Fibroblast of upper back skin (primary cell): ENCODE measurements at places on chromosomes 5 and 9.
A peak's percentile ranks its signal among the peaks of the same experiment; 100 is the strongest.

DNA sequence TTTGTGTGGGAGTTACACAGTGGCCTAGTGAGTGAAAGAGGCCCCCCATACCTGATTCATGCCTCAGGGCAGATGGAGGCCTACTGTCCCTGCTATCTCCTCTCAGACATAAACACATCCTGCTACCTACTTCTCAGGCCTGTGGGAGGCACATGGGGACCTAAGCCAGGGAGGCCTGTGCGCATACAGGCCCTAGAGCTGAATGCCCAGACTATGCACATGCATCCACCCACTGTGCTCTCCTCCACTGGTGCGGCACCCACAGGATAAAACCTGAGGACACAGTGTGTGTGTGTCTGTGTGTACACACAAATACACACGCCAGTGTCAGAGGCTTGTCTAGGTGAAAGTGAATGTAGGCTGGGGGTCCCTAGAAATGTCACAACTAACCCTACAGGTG is 1.4 kb downstream of the PAX5 start:
- DNase-seq: no peak

DNA sequence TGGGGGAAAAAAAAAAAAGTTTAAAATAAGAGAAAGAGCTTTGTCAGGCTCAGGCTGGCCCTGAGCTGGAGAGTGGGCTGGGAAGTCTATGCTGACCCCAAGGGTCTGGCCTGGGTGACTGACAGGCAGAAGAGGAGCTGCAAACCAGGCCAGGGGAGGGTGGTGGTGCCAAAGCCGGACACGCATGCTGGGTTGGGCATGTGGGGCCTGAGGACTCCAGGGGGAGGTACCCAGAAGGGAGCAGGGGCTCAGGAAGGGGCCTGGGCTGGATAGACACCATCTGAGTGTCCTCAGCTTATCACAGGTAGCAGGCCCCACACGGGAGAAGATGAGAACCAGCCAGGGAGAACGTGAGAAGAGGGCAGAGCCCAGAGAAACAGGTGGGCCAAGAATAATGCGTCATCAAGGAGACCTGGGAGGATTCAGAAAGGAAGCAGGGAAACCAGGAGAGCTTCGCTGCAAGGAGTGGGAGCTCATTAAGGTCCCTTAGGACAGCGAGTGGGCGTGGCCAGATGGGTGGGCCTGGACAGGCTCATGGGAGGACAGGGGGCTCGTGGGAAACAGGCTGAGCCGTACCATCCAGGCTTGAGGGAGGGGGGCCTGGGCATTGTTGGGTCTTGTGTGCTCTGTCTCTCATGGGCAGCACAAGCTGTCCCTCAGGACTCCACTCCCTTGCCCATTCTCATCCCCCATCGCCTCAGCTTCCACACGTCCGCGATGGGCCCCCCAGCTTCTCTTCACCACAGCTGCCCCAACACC is 16.0 kb downstream of the TMOD1 start:
- no peak for DNase-seq

- DNase-seq: no peak
These were observed 30.6 kb downstream of the ITGA1 start for GRCh38 chr5:52818360-52818759.

GRCh38 chr5:170638454-170639220 is 134.8 kb downstream of the KCNIP1 start:
- peak; percentile 39 for DNase-seq

GRCh38 chr5:143550986-143551630 is 147.6 kb upstream of the NR3C1 start:
- DNase-seq: peak; percentile 75

- peak; percentile 58 for DNase-seq
These were observed 114.0 kb downstream of the CDC42SE2 start for GRCh38 chr5:131377785-131378325.

DNA sequence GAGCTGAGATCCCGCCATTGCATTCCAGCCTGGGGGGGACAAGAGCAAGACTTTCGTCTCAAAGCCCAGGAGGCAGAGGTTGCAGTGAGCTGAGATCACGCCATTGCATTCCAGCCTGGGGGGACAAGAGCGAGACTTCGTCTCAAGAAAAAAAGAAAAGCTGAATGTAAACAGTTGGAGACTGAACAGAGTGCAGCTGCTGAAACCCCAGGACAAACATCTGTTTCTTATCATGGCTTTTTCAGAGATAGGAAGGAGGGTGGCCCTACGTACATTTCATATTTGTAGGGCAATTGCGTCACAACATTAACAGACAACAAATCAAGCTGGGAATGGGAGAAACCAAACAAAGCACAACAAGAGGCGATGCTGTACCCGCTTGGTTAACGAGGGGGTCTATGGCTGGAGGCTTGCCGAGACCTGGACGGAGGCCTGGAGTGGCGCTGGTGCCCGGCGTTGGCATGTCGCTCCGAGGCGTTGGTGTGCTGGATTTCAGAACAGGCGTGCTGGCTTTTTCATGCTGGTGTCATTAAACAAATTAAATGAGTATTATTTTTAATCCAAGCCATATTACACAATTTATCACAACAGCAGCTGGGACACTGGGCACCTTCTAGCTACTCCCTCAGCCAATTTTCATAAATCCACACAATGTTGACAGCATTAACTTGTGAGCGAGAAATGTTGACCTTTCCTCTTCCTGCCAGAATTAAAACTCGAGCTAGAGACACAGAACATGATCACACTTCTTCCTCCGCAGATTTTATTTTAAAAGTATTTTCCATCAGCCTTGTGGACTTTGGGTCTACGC is 76.1 kb downstream of the TLE1 start:
- peak; percentile 86 for DNase-seq

DNA sequence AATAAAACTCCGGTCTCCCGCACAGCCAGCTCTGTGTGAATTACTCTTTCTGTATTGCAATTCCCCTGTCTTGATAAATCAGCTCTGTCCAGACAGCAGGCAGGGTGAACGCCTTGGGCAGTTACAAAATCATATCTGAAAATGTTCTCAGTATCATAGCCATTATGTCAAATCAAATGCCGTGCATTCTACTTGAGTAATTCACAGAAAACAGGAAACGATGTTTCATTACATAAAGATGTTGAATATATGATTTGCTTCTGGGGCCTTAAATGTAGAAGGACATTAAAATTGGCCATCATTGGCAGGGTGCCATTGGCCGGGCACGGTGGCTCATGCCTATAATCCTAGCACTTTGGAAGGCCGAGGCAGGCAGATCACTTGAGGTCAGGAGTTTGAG is 8.5 kb downstream of the POLR3G start:
- DNase-seq: no peak

GRCh38 chr9:81690251-81690851 is 1.0 kb upstream of the TLE1 start:
- DNase-seq: no peak

DNA sequence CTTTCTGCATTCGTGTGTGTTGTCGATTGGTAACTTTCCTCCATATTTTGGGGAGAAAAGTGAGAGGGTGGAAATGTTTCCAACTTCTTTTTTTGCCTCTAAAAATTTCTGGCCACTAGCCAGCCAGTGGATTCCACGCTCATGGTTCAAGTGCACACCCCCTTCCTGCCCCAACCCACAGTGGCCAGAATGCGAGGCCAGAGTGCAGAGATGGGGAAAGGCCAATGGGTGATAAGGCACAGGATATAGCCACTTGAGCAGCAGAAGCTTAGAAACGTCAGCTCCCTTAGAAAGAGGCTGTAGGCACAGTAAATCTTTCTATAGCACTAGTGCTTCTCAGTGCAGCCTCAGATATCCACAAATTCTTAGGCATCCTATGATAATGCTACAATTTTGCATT is 75.8 kb upstream of the ADRB2 start:
- no peak for DNase-seq

GRCh38 chr5:17061973-17062470 is 125.9 kb upstream of the MYO10 start:
- no peak for DNase-seq

- DNase-seq: no peak
These were observed 84.2 kb downstream of the GIN1 start for GRCh38 chr5:103035701-103036100.

GRCh38 chr5:132471944-132472343 is 18.6 kb downstream of the IRF1 start:
- no peak for DNase-seq

DNA sequence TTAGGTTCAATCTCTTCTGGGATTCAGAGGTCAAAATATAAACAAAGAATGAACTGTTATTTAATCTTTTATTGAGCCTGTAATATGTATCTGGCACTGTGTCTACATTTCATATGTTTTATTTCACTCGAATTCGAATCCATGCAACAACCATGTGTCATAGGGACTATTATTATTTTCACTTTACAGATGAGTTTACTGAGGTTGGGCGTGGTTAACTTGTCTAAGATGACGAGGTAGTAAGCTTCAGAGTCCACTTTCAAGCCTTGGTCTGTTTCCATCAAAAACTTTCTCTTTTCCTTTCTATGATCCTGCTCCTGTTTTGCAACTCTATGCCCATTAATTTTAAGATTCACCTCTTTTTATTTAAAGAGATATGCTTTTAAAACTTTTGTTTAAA is 55.2 kb upstream of the DMAC1 start:
- no peak for DNase-seq

GRCh38 chr9:82271106-82271561 is 282.6 kb downstream of the SPATA31D1 start:
- DNase-seq: peak; percentile 99

DNA sequence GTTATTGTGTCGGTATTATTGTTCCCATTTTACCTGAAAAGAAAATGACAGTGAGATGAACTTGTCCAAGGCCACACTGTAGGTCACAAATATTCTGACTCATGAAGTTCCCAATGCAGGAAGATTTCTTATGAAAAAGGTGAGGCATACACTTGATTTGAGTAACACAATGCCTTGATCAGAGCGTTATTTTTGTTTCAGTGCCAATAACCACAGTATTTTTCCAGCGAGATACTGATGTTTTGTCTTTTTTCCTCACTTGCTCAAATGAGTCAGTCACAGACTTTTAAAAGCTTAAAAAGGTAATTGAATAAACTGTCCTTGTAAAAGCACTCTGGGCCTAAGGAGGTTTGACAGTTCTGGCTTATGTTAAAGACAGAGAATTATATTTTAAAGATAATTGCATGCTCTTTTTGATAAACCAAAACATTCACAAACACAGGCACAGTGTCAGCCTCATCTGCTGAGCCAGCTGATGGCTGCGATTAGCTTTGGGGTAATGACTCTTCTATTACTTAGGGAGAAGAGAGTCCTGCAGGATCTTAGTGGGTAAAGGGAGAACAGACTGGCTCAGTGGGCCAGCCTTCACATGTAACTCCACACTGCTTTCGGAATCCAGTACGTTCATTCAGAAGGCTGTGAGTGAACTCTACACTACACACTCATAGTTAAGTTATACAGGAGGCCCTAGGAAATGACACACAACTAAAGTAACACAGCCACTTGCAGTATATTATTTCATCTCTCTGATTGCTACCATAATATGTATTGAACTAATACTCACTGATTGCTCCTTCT is 165.5 kb upstream of the CD180 start:
- peak; percentile 31 for DNase-seq

- peak; percentile 40 for DNase-seq
These were observed 7.3 kb upstream of the RHOBTB3 start for GRCh38 chr5:95723632-95724369.

GRCh38 chr9:97903177-97903576 is 19.1 kb downstream of the TRMO start:
- DNase-seq: no peak

- DNase-seq: no peak
These were observed 966.8 kb upstream of the CTNND2 start for GRCh38 chr5:12870872-12871539.

DNA sequence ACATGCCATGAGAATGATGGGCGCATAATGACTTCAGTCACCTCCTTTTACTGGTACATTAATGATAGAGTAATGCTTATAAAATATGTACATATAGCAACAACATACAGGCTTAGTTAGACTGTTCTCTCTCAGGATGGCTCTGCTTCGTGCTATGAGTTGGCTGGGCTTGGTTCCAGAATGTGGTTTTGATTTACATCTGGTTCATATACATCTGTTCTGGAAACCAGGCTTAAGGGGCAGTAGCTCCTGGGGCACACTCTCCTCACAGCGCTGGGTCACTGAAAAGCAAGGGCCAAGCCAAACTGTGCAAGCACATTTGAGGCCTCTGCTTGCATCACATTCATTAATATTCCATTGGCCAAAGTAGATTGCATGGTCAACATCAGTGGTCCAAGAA is 44.9 kb downstream of the PCSK1 start:
- peak; percentile 84 for DNase-seq

DNA sequence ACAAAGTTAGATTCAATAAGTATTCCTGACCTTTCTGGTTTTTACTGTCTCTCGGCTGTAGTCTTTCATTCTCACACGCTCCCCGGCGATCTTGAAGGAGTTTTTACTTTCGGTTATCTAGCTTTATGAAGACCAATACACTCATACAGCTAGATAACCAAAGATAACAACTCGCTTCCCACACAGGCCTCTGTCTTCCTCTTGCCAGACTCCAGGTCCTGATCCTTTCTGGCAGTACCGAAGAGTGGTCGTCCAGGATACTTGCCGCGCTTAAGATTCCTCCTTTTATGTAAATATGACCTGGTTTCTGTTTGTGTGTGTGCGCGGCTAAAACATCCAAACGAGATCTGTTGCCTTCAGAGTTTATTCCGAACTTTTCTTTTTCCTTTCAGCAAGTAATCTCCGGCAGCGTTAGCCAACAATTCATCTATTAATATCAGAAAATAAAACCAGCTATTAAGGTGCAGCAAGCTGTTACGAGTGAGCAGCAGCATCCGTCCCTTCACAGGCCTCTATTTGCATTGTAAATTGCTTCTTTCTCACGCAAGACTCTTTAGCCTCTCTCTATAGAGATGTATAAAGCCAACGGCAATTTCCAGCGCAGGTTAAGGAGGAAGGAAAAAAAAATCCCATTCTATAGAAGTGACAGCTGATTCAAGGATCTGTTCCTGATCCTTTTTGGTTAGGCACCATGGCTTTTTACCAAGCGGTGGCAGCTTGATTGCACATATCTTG is 216.1 kb downstream of the MEF2C start:
- no peak for DNase-seq

- DNase-seq: no peak
These were observed 66.8 kb downstream of the RASGEF1C start for GRCh38 chr5:180142021-180142765.

DNA sequence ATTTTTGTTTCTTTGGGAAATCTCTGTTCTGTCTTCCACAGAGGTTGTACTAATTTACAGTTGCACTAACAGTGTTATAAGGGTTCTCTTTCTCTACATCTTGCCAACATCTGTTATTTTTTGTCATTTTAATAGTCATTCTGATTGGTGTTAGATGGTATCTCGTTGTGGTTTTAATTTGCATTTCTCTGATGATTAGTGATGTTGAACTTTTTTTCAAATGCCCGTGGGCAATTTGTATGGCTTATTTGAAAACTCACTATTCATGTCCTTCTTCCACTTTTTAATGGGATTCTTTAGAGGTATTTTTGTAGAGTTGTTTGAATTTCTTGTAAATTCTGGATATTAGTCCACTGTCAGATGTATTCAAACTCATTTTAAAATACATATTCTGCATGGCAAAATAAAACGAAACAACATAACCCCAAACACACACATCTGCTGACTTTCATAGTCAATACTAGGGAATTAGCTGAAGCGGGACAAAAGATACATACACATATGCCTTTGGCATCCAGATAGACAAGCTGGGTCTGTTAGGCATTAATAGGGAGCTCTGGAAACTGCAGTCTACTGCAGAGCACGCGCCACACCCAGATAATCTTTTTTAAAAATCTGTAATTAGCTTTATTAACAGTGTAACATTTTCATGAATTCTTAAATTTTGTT is 5.8 kb upstream of the SPATA31C2 start:
- no peak for DNase-seq
